Activated B cell treated with CpG ODN at 0.5 μM for 24 hours (primary cell): ENCODE measurements at places on chromosomes 2 and 18.

GRCh38 chr2:133859578-133859977, 291.3 kb upstream of the NCKAP5 start:
- no peak for DNase-seq

DNA sequence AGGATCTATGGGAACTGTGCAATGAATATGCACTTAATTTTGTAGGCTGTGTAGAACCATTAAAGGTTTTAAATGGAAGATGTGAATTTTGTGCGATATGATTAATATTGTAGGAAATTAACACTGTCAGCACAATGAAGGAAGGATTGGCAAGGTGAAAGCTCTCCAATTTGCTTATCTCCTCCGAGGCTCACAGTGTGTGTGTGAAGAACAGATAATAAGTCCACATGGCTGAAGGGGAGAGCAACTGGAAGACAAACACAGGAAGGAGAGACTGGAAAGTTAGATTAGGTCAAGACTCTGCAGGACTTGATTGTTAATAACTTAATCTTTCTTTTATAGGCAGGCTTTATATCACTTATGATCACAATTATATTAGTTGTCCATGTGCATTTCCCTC, 269.7 kb upstream of the VRK2 start:
- DNase-seq, result no peak

DNA sequence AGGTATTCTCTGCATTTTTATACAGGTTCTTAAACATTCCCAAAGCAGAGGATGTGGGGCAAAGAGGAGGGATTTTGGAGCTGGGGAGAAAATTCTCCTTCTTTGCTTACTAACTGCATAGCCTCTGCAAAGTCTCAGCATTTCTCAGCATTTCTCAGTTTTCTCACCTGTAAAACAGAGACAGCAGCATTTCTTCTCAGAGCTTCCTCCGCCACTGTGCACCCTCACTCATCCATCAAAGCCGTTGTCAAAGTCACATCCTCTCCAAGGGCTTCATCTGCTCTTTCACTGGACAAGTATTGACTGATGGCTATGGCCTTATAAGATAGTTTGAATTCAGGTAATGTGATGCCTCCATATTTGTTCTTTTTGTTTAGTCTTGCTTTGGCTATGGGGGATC, 17.4 kb downstream of the MYO7B start:
- no peak for DNase-seq

GRCh38 chr18:44556296-44556695, 124.4 kb upstream of the SETBP1 start:
- DNase-seq, result no peak

- DNase-seq, result no peak
These were observed 134.9 kb upstream of the REV1 start for GRCh38 chr2:99624677-99625076.

- DNase-seq, result no peak
These were observed 23.7 kb downstream of the ASXL2 start for GRCh38 chr2:25854613-25855012.

- no peak for DNase-seq
These were observed 1.0 kb downstream of the CD8A start for GRCh38 chr2:86789687-86790133.

- DNase-seq, result no peak
These were observed 1398.3 kb downstream of the DSC3 start for GRCh38 chr18:29644276-29644675.

GRCh38 chr2:128664499-128664971, 345.9 kb upstream of the HS6ST1 start:
- DNase-seq, result no peak
